ENCODE measurements at places on chromosomes 5 and 9. TPM values are rescaled to one million over a fixed set of nuclear protein-coding genes. Genes with fewer than 3 reads are reported as not detected.

DNA sequence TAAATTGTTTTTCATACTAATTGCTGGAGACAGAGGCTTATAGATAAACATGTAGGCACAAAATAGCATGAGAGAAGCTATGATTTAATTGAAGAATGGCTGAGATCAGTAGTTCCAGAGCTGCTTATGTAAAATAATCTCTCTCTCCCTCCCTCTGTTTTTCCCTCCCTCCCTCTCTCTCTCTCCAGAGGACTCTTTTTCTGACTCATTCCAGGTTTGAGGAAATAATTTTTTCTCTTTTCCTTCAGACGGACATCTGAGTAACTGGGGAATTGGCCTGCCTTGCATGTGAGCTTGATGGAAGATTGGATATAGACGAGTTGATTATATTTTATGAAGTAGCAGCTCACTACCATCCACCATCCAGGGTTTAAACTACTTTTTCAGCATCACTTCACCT lies 35.5 kb downstream of the KCTD16 start:
- DNase-seq = no peak

The OTP gene
- total RNA-seq = not detected

The STKLD1 gene
- 2.2 TPM for total RNA-seq

DNA sequence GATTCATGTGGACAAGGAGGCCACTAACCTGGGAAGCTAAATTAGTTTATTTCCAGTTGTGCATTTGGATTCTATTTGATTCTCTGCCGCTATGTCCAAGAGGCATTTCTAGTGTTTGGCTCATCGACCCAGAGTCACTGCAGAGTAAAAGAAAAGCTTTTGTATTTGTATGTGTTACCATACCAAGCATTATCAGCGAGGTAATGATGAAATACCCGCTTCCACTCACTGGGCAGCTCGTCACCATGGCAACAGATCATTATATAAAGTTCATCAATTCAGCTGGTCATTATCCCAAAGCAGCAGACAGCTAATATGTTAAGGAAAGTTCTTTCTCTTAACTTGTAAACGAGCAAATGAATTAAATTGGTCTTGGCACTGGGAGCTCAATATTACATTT lies 380.3 kb downstream of the SEMA5A start:
- DNase-seq = no peak

DNA sequence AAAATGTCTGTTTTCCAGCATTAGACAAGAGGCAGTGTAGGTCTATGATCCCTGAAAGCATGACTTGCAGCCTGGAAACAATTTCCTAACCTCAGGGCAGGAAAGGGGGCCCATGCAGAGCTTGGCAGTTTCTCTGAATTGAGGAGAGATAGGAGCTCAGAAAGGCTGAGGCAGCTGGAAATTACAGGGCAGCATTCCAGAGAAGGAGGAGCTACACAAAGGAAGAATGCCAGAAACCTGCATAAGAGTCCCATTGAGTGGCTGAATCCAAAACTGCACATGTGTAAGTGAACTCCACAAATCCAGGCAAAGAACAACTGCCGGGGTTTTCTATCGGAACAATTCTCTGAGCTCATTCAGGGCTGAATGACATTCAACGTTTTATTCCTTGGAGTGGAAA lies 346.8 kb downstream of the PIK3R1 start:
- DNase-seq = peak; percentile 49

DNA sequence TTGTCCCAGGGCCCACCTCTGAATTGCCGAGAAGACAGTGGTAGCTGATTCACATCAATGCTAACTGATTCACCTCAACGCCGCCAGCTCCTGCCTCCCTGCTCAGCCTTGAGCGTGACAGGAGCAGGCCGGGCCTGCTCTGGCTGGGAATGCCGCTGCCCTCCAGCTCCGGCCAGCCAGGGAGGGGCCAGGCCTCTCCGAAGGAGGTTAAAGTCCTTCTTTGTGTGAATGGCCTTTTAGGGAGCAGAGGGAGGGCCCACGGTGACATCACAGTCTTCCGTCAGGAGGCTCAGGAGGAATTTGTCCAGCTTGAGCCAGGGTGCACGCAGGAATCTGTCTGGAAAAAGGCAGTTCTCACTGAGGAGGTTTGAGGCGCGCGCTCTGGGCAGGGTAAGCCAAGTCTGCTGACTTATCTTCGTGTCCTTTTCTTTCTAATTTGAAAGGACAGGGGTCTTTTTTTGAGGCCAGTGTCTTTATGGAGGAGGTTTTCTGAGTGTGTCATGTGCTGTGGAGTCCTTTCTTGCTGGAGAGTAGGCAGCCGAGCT lies 82.7 kb downstream of the C9orf152 start:
- peak; percentile 88 for DNase-seq

DNA sequence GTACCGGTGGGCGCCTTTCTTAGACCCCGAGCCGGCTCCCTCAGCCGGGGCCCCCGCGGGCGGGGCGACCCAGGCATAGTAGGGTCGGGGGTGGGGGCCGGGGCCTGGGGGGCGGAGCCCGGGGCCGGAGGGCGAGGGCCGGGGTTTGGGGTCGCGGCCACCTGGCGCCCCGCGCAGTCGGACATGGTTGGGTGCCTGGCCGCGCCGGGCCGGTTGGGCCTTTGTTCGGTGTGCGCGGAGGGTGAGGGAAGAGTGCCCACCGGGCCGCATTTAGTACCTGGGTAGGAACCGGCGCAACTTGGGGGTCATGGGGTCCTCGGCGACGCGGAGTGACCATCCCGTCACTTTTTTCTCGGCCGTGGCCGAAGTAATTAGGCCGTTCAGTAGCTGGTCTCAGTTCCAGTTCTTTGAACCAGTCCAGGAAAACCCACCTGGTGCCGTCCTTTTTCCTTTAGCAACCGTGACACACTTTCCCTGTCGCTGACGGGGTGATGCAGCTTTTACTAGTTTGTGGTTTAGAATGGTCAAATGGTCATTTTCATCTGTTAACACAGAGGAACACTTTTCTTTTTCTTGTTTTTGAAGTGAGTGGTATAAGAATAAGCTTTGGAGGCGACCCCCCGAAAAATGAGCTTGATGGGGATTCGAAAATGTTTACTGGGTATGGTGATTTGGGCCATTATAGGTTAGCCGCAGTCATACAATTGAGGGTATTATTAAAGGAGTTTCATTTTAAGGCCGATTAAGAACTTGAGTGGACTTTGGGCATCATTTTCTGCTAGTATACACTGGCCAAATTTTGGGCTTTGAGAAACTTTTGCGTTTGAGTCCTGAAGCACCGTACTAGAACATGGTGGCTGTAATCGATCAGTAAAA lies 589 bp downstream of the CKS2 start:
- no peak for DNase-seq

- no peak for DNase-seq
Observed at GRCh38 chr5:139893873-139894272, 98.3 kb downstream of the PSD2 start.

- DNase-seq = no peak
Observed at GRCh38 chr5:119290161-119290569, 65.7 kb upstream of the TNFAIP8 start.

- DNase-seq = no peak
Observed at GRCh38 chr5:177256296-177256695, 47.2 kb downstream of the RAB24 start.

DNA sequence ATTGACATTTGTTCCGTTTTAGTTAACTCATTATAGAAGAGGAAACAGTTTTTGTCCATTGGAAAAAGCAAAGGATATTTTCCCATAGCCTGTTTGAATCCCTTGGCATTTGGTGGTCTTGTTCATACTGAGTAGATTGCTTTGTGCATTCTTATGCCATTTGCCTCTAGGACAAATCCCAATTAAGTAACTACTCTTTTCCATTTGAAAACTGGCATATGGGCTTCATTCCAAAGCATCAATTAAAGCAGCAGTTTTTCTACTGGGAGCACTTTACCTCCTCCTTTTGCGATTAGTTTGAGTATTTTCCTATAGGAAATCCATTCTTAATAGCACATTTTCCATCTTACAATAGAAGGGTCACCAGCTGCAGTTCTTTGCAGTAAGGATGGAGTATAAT lies 31.2 kb downstream of the GPR21 start:
- DNase-seq = no peak

- DNase-seq = no peak
Observed at GRCh38 chr5:87048156-87048555, 219.5 kb upstream of the RASA1 start.

- DNase-seq = peak; percentile 49
Observed at GRCh38 chr9:98118640-98119601, at the start of gene TRIM14. TRIM14 (minus strand) TSS chr9:98119222; CDS start chr9:98119188, 34 bp downstream.
